Lower lobe of right lung (tissue), 2 donors: ENCODE measurements at places on chromosomes 2 and 18. TPM values are rescaled to one million over a fixed set of nuclear protein-coding genes. Genes with fewer than 3 reads are reported as not detected.

ANKRD30BL gene
- not detected for total RNA-seq

- DNase-seq, result no peak
Observed at GRCh38 chr18:55316486-55317184, 271.4 kb downstream of the TCF4 start.

GRCh38 chr2:112690853-112691401 lies 29.9 kb upstream of the NT5DC4 start:
- DNase-seq, result peak; percentile 91

DNA sequence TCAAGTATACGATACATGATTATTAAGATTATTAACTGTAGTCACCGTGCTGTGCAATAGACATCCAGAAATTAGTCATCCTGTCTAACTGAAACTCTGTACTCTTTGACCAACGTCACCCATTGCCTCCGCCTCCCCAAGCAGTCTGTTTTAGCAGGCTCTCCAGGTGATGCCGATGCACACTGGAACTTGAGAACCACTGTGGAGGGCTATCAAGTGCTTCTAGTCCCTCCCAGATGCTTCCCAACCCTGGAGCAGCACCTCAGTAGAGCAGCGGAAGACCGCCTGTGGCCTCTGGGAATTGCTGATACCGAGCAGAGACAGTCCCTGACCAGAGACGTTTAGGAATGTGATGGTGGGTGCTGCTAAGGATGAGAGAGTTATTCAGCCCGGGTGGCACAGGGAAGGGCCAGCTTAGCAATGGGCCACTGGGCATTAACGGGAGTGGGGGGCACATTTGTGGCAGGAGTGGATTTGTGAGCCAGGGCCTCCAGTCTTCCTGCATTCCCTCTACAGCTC lies 50.7 kb downstream of the LIPG start:
- DNase-seq, result no peak

CAPN14 gene
- 0.15 TPM for total RNA-seq

TLX2 gene
- not detected for total RNA-seq

TNS1 gene
- 505 TPM for total RNA-seq

- no peak for DNase-seq
Observed at GRCh38 chr2:160239436-160239835, 39.4 kb upstream of the ITGB6 start.
